ENCODE measurements at places on chromosomes 6 and 20.
A peak's percentile ranks its signal among the peaks of the same experiment; 100 is the strongest.

GRCh38 chr6:169292338-169293124, 38.9 kb upstream of the THBS2 start:
- DNase-seq, result no peak

DNA sequence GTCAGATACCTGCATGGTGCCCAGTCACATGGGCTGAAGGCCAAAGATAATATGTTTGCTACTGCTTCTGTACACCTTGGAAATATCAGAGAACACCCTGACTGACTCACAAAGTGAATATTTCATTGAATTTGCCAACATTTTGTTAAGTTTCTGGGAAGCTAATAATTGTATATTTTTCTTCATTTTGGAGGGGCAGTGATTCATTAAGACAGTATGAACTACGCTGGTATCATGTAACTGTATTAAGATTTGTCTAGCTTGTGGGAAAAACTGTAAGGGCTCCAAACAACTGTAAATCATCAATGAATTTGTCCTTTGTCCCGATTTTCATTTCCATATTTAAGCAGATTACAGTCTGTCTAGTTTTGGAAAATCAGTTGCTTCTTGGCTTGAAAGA, 102.3 kb upstream of the CCN2 start:
- DNase-seq, result no peak

GRCh38 chr6:78062993-78063392, 410.2 kb downstream of the MEI4 start:
- DNase-seq, result no peak

GRCh38 chr6:2853769-2854395, 12.2 kb upstream of the SERPINB1 start:
- peak; percentile 71 for DNase-seq

DNA sequence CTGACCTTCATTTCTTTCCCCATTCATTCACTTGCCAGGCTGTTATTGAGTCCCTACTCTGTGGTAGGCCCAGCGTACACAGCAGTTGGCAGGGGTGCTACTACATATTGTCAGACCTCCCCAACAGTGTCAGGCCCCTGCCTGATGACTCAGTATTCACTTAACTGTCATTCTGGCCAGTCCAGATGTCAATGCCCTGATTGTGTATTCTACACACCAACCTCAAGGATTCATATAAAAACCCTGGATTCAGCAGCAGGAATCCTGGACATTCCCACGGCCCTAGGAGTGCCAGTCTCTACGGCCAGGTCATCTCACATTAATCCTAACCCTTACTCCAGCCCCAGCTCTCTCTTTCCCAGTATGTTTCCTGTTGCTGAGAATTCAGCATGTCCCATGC, 151.5 kb downstream of the TASP1 start:
- DNase-seq, result no peak

DNA sequence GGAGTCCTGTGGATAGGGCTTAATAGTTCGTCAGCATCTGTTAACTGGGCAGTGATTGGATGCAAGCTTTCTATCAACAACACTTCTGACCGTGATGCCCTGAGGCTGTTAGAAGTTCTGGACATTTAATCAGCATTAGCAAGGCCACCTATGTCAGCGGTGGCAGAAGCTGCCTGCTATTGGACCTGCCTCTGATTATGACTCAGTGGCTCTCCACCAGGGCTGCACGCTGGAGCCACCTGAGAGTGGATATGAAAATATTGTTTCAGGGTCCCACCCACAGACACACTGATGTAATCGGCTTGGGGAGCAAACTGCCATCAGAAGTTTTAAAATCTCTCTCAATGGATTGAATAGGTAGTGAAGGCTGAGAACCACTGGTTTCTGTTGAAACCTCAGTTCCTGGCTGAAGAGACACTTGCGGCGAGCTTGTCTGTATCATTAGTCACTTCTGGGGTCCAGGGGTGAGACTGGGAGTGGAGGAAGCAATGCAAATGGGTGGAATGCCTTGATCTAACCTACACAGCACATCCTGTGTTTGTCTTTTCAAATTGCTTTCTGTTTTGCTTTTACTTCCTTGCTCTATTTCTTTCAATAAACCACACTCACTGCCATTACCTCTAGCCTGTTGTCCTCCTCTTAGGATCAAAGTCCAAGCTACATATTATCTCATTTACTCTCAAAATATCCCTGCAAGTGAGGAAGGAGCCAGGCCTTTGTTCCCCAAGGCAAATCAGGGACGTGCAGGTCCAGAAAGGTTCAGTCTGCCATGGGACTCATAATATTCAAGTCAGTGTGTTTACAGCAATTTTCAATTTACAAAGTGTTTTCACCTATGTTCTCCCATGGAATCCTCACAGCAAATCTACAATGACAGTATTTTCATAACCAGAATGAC, 4.2 kb downstream of the CLIC5 start:
- peak; percentile 68 for DNase-seq
